ENCODE measurements at places on chromosomes 2 and 18. TPM values are rescaled to one million over a fixed set of nuclear protein-coding genes. Genes with fewer than 3 reads are reported as not detected.

The PROKR1 gene
- total RNA-seq, result not detected

The COPS8 gene
- total RNA-seq, result 190 TPM

The FSHR gene
- total RNA-seq, result not detected

The CIB4 gene
- not detected for total RNA-seq

The EFR3B gene
- total RNA-seq, result 0.18 TPM

The GPR55 gene
- total RNA-seq, result not detected

The CPS1 gene
- total RNA-seq, result 12.4 TPM

The MARCHF4 gene
- total RNA-seq, result 2.6 TPM

The SCYGR4 gene
- not detected for total RNA-seq

The RAB12 gene
- 28.8 TPM for total RNA-seq

The GPR17 gene
- total RNA-seq, result not detected

The ARHGAP15 gene
- not detected for total RNA-seq

The COL4A3 gene
- total RNA-seq, result not detected

The DSC3 gene
- 0.58 TPM for total RNA-seq

The HRH4 gene
- total RNA-seq, result not detected

The MEP1B gene
- total RNA-seq, result not detected

The LINC00305 gene
- total RNA-seq, result not detected

The TEX44 gene
- total RNA-seq, result not detected

The PPP4R1 gene
- 79.3 TPM for total RNA-seq

The ERBB4 gene
- total RNA-seq, result not detected

The NAB1 gene
- 20.0 TPM for total RNA-seq

The IL37 gene
- total RNA-seq, result not detected

The ARPC2 gene
- 714 TPM for total RNA-seq

The MPP4 gene
- 3.4 TPM for total RNA-seq

The RAX gene
- total RNA-seq, result not detected

The TCF23 gene
- total RNA-seq, result not detected

The ATP6V1B1 gene
- under 0.01 TPM for total RNA-seq

The GPR39 gene
- total RNA-seq, result 9.2 TPM

The REG1B gene
- total RNA-seq, result not detected

The INPP1 gene
- 18.8 TPM for total RNA-seq

The POTEI gene
- not detected for total RNA-seq

The STEAP3 gene
- total RNA-seq, result 52.5 TPM

The NYAP2 gene
- not detected for total RNA-seq

The DNMT3A gene
- total RNA-seq, result 5.7 TPM

The LCT gene
- not detected for total RNA-seq

The KHK gene
- 0.89 TPM for total RNA-seq

The EML4 gene
- 33.1 TPM for total RNA-seq

The ZSWIM2 gene
- total RNA-seq, result not detected

The BUB1 gene
- total RNA-seq, result 57.4 TPM

The LYG2 gene
- total RNA-seq, result not detected

The SLC9A4 gene
- not detected for total RNA-seq

The BMP10 gene
- not detected for total RNA-seq

The MAB21L4 gene
- not detected for total RNA-seq

The YPEL5 gene
- total RNA-seq, result 59.5 TPM

The GPR45 gene
- not detected for total RNA-seq

The DNER gene
- total RNA-seq, result 3.2 TPM

The SNRNP200 gene
- 60.0 TPM for total RNA-seq

The RHBDD1 gene
- total RNA-seq, result 8.6 TPM

The QPCT gene
- total RNA-seq, result 21.3 TPM

The TLX2 gene
- total RNA-seq, result not detected

The FIGN gene
- total RNA-seq, result 0.86 TPM

The GALNT5 gene
- total RNA-seq, result 4.3 TPM

The SNTG2 gene
- total RNA-seq, result not detected

The FBLN7 gene
- total RNA-seq, result not detected

The MRPL30 gene
- 35.6 TPM for total RNA-seq

The PAIP2B gene
- total RNA-seq, result 0.86 TPM

The MYO7B gene
- under 0.01 TPM for total RNA-seq

The RTP5 gene
- not detected for total RNA-seq

The CTDP1 gene
- total RNA-seq, result 19.3 TPM

The GPR75 gene
- total RNA-seq, result 1.8 TPM

All from myometrial cell (primary cell).